ENCODE measurements at places on chromosomes 5 and 9.

DNA sequence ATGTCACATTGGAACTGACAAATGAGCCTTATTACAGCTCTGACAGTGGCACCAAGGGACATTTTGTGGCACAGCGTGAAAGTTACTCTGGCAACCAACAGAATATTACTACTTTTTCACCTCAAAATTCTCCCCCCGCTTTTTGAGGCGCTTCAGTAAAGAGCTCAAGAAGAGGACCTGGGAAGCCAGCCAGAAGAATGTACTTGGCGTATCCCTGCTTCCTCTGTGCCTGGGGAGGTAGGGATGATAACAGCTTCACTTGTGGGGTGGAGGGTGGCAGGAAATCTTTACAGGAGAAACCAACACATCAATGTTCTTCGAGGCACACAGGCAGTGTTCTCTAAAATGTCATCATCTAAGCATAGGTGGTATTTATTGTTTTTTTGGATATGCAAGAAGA is 624.1 kb downstream of the NR2F1-AS1 start:
- DNase-seq, result no peak

GRCh38 chr5:150158170-150158949 is 2.7 kb upstream of the PDGFRB start:
- no peak for DNase-seq

GRCh38 chr5:164206196-164206595 is 700.8 kb downstream of the MAT2B start:
- no peak for DNase-seq

DNA sequence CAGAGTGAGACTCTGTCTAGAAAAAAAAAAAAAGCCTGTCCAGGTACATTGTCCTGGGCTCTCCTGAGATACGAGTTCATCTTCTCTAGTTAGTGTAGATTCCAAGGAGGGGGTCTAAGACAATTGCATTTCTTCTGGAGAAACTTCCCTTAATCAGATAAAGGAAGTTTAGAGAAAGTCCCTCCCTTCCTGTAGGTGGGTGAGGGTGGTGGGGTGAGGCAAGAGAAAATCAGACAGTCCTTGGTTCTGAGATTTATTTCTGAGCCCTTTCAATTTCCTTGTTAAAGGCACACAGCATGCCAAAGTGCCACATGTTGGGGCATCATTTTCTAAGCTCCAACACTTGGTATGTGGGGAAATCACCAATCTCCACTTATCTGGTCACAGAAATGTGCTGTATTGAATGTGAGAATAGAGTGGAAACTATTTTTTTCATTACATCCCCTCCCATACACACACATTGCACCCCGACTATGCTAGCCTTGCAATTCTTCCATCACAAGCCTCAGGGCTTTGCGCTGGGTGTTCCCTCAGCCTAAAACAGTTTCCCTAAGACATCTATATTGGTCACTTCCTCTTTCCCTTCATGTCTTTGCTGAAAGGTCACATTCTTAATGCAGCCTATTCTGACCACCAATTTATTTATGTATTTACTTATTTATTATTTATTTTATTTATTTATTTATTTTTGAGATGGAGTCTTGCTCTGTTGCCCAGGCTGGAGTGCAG is 5.1 kb upstream of the TUT7 start:
- DNase-seq, result no peak

DNA sequence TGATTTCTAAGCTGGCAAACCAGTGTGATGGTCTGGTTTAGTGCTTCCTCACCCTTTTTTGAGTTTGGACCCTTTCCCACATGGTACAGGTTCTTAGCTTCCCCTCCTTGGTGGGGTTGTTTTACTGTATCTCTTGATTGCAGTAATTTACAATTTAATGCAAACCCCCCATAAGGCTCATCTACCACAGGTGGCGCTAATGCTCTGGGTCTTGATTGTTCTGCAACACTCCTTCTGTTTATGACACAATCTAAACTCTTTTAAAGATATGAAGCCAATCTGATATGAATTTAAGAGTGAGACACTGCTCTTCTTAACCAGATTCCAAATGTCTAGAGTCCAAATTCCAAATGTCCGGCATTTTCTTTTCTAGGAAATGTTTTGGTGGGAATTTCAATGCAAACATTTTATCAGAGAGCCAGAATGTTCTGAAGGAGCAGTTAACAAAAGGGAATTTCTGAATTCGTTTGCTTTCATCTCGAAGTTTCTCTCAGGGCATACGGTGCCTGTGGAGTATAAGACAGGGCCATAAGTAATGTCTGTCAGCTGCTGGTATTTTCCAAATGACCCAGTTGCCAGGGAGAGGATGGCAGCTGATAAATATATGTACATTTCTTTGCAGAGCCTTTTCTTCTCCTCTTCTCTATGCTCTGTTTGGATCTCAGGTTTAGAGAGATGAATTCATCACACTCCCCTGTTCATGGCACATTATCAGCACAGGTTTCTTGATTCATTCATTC is 246.8 kb downstream of the ARHGAP26 start:
- peak; percentile 17 for DNase-seq

GRCh38 chr5:76134003-76134402 is 50.8 kb downstream of the SV2C start:
- DNase-seq, result no peak

GRCh38 chr5:109584986-109585599 is 104.6 kb upstream of the MAN2A1 start:
- no peak for DNase-seq

DNA sequence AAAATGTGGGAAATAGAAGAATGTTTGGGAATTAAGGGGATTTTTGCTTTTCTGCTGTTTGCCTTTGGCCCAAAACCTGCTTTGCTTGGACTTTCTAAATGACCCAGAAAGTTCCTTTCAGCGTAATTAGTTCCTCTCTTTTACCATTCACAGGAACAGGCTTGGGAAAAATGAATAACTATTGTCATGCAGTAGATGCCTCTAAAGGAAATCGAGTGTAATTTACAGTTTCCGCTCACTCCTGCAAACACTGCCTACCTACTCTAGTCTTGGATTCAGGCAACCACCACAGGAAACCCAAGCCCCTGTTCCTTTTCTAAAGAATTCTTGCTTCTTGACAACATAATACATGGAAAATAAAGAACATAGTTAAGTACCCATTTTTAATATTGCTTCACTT is 25.0 kb downstream of the TTC23L start:
- no peak for DNase-seq

- peak; percentile 4 for DNase-seq
Observed at GRCh38 chr5:10635257-10635866, 71.5 kb downstream of the ANKRD33B start.

DNA sequence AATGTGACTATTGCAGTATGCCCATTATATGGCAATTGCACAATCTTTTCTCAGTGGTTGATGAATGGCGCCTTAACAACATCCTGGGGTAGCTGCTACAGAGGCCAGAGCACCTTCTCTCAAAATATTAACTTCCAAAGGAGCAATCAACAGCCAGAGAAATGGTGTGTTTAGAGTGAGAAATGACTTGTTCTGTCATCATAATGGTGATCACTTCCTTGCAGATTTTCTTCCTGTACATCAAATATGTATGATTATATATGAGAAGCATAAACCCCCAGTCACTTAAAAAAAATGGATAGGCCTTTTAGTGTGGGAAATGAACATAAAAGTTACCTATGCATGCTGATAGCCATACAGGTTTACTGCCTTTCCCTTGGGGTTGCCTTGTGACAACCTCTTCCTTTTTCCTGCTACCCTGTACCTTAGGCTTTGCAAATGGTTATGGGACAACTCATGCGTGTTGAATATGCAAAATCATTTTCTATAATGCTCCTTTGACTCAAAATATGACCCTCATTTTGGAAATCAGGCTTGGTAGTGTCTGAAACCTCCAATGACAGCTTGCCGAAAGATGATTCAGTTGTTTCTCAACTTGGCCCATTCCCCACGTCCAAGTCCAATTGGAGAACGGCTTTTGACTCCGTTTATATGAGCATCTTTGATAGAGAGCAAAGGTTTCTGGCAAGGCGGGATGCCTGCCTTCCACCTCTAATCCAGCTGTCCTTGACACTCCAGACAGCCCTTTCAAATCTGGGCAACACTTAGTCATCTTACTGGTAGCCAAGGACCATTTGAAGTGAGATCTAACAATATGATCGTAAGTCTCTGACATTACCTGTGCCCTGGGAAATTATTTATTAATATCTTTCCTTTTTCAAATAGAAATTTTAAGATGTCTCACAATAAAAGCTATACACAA is 69.3 kb downstream of the SLC1A1 start:
- DNase-seq, result no peak

DNA sequence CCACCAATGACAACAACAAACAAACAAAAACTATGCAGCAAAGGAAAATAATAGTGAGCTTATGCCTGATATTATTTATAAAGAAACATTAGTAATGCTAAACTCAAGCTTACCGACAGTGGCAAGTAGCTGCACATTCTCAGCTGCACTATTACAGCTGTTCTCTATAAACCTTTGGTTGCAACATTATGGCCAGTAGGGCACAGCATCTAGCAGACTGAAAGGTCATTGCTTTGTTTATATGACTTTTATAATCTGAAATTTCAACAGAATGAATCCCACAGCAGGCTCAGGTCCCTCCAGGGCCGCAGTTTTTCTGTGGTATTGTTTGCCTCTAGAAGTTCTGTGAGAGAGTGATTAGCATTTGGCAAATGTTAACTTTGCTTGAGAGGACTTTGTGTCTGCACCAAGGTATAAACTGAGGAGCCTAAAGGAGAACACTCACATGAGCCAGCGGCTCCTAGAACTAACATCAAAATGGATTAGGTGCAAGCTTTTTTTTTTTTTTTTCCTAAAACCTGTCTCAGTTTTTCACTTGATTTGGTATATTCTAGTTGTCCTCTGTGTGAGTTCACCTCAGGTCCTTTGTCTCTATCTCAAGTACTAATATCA is 58.3 kb downstream of the IZUMO3 start:
- DNase-seq, result no peak

- DNase-seq, result no peak
Observed at GRCh38 chr5:91089758-91090157, 293.4 kb downstream of the ARRDC3 start.

- no peak for DNase-seq
Observed at GRCh38 chr5:132471151-132471907, 19.2 kb downstream of the IRF1 start.

DNA sequence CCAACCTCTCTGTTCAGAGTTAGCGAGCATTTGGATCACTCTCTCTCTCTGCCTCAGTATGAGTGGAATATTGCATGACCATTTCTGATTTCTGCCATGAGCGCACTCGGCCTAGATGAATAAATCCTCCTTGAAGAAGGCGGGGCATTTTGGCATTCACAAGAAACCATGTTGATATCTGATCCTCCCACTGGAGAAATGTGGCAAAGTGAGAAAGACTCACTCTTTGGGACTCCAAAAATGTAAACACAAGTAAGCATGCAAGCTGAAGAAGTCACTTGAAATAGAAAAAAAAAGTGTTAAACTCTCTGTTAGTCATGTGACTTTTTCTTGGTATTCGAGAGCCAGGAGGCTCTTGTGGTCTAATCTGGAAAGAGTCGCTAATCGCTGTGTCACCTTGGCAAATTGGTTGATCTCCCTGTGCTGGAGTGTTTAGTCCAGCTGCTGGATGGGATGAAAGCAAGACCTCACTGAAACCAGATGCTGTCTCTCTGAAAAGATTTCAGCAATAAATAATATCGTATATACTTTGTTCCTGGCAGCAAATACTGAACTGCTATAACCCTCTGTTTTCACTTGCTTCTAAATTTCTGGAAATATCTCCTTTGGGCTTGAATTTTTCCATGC is 95.5 kb downstream of the GHR start:
- no peak for DNase-seq

DNA sequence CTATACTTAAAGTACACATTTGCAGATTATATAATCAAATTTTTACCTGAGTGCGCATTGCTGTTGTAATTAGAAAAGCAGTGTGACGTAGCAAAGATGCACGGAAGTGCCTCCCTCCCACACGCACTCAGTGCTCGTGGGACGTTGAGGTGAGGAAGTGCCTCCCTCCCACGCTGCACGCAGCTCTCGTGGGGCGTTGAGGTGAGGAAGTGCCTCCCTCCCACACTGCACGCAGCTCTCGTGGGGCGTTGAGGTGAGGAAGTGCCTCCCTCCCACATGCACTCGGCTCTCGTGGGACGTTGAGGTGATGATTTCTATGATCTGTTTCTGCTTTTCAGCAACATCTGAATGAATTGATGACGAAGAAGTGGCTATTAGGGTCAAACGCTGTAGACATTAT is 21.0 kb downstream of the EXOC3 start:
- DNase-seq, result peak; percentile 88

DNA sequence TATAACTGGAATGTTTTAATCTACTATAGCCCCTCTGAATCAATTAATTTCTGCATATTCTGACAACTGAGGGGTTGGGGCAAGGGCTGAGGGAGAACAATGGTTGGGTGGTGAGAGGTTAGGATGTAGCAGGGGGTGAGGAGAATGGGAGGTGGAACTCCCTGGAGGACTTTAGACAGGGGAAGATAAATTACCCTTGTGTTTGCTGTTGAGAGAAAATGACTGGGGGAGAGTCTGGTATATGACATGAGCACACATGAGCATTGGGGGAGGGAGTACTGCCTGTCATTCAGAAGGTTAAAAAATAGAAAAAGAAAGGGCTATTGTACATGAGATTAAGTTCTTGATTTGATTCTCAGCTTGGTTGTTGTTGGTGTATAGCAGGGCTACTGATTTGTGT is 37.2 kb upstream of the PAPPA start:
- no peak for DNase-seq

GRCh38 chr5:87313216-87313615 is 45.5 kb downstream of the RASA1 start:
- DNase-seq, result no peak

DNA sequence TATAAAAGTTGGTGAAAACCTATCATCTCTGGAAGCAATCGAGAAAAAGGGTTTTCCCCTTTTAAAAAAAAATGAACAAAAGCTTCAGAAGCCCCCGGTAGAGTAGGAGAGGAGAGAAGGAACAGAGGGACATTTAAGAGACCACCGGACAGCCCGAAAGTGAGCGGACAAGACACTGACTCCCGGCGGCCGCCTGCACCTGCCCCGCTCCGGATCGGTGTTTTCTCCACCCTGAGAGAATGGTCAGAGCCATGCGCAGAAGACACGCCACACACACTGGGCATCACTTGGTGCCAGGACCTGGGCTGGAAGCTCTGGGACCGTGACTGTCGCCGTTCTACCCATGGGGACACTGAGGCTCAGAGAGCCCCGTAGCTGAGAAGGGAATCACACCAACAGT is 61.6 kb upstream of the SARDH start:
- no peak for DNase-seq

Measured in central memory CD4-positive, alpha-beta T cell (primary cell).